Fibroblast of lung (primary cell): ENCODE measurements at places on chromosomes 16 and 17. TPM values are rescaled to one million over a fixed set of nuclear protein-coding genes. Genes with fewer than 3 reads are reported as not detected.
A peak's percentile ranks its signal among the peaks of the same experiment; 100 is the strongest.

PHF12 gene
- 9.0 and 14.2 TPM in 2 replicates for total RNA-seq

CSH2 gene
- not detected in 2 replicates for total RNA-seq

- DNase-seq, result peak; percentile 7
These were observed 241.4 kb upstream of the DYNLRB2 start for GRCh38 chr16:80299416-80299815.

DNA sequence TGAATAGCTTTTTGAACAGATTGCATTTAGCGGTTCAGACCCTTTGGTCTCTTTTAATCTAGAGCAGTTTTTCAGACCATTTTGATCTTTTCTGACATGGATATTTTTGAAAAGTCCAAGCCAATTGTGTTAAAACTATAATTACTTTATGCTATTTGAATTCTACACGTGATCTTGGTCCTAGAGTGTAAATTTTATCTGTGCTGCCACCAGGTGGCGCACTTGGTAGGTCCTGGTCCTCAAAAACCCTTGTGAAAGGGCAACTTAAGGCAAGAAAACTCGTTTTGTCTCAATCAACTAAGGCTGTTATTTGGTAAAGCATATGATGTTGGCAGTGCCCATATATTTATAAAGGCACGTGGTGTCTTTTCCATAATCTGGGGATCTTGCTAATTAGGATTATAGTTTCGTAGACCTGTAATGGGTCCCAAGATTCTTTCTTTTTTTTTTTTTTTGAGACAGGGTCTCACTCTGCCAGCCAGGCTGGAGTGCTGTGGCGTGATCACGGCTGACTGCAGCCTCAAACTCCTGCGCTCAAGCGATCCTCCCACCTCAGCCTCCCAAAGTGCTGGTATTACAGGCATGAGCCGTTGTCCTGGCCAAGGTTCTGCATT is 43.9 kb upstream of the TEX2 start:
- peak; percentile 83 for DNase-seq

- DNase-seq, result no peak
These were observed 31.8 kb upstream of the NSRP1 start for GRCh38 chr17:30084788-30085187.

DNA sequence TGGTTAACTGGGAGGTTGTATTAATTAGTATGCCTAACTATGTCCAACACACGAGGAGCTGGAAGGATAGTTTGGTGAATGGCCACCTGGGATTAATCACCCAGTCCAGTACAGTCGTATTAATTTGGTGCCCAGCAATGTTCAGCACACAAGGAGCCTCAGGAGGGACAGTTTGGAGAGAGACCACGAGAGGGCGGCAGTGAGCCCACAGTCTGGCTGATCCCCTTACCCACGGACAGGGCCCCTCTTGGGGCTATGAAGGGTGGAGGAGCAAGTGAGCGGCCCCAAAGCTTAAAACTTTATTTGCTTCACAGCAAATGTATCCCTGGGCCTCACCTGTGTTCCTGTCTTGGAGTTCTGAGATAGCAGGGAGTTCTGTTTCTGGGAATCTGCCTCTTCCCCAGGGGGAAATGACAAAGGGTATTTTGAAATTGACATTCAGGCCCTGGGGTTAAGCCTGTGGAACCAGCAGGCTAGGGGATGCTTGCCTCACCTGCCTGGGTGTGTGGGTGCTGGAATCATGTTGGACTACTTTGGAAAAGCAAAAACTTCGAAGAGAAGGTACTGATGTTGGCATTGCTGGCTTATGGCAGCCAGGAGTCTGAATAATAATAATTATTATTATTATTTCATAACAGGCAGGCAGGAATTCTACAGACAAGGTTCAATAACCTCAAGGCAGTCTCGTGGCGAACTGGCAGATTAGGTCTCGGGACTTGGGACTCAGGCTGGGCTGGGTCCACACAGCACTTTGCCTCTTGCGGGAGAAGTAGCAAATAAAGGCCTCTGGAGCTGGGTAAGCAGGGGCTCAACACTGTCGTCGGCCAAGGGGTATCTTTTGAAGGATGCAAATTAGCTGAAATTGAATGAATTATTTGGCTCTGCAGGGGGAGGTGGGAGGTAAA is 227.6 kb upstream of the ASIC2 start:
- peak; percentile 12 for DNase-seq

GRCh38 chr17:17744116-17744515 is 62.9 kb downstream of the RAI1 start:
- DNase-seq, result no peak

DNA sequence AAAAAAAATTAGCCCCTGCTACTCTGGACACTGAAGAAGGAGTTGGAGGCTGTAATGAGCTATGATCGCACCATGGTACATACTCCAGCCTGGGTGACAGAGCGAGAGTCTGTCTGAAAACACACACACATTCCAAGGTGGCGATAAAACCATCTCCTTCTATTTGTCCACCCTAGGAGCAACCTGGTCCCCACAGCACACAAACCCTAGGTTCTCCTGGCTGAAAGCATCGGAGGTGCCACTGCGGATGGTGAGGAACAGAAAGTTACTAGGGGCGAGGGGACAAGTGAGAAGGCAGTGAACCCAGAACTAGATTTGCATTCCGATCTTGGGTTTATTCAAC is 1.4 kb upstream of the ECI1 start:
- DNase-seq, result no peak

- DNase-seq, result peak; percentile 39
These were observed 3.5 kb downstream of the ZBTB4 start for GRCh38 chr17:7475764-7476422.

GRCh38 chr17:37358830-37359681 is 16.7 kb upstream of the C17orf78 start:
- DNase-seq, result peak; percentile 95

NPIPA5 gene
- 3.1 and 8.6 TPM in 2 replicates for total RNA-seq

GRCh38 chr16:75575958-75576357 is 9.8 kb downstream of the GABARAPL2 start:
- DNase-seq, result no peak

- no peak for DNase-seq
These were observed 41.7 kb upstream of the NF1 start for GRCh38 chr17:31053071-31053470.

GRCh38 chr17:58263773-58264172 is 17.0 kb downstream of the MPO start:
- DNase-seq, result no peak

LRRC75A gene
- 2.1 and 3.1 TPM in 2 replicates for total RNA-seq

DNA sequence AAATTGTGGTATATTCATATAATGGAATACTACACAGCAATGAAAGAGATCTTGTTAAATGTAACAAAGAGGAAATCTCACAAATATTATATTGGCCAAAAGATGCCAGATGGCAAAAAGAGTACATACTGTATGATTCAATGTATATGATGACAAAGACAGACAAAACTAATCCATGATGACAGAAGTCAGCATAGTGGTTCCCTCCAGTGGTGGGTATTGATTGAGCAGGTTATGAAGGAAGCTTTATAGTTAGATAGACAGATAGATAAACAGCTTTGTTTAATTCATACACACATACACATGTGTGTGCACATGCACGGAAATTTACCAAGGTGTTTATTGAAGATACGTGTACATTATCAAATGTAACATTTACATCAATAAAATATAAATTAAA is 74.4 kb upstream of the SMIM36 start:
- no peak for DNase-seq

DNA sequence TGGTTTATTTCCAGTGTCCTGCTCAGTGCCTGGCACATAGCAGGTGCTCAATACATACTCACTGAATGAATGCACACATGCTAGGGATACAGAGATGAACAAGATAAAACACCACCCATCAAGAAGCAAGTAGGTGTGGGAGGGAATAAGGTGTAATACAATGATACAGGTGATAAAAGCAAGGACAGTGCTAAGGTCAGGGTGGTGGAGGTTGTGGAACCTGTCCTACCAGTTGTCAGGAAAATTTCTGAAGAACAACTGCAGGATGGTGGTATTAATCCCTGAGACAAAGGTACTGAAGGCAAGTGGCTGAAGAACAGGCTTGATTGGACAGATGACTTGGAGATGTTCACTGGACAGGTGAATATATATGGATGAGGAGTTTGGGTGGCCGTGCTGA is 1.8 kb downstream of the KNOP1 start:
- no peak for DNase-seq

DNA sequence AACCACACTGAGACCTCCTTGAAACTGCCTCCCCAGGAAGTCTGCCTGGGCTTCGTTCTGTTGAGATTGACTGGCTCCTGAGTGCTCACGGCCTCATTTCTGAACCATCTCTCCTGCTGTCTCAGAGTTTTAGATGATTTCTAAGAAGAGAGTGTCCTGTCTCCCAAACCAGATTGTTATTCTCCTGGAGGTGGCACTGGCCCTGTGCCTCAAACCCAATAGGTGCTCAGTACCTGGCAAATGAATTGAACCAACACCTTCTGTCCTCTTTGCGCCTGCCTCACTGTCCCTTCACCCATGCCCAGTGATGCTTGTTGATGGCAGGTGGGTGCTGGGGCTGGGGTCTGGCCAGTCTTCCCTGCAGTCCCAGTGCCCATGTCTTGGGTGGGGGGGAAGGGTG is 36.3 kb upstream of the C1QL1 start:
- DNase-seq, result no peak

TNP2 gene
- not detected in 2 replicates for total RNA-seq

DNA sequence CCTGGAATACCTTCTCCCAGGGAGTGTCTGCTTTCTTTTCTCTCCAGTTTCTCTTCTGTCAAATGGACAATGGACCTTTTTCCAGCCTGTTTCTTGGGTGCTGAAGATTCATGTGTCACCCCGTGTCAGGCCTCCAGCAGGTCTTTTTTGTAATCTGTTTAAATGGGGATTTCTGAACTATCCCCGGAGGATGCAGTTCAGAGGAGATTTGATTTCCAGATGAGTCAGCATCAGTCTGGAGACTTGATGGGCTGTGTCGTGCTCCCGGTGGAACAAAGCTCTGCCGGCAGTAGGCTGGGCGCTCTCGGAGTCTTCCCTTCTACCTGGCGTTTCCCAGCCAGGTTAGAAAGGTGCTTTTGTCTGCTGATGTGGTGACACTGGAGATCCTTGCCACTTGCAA is 440.6 kb downstream of the HS3ST3B1 start:
- no peak for DNase-seq

IRF8 gene
- 0.26 TPM in 1 of 2 replicates, not detected in the other for total RNA-seq

GRCh38 chr16:62620275-62620674 is 584.0 kb upstream of the CDH8 start:
- DNase-seq, result no peak

DNA sequence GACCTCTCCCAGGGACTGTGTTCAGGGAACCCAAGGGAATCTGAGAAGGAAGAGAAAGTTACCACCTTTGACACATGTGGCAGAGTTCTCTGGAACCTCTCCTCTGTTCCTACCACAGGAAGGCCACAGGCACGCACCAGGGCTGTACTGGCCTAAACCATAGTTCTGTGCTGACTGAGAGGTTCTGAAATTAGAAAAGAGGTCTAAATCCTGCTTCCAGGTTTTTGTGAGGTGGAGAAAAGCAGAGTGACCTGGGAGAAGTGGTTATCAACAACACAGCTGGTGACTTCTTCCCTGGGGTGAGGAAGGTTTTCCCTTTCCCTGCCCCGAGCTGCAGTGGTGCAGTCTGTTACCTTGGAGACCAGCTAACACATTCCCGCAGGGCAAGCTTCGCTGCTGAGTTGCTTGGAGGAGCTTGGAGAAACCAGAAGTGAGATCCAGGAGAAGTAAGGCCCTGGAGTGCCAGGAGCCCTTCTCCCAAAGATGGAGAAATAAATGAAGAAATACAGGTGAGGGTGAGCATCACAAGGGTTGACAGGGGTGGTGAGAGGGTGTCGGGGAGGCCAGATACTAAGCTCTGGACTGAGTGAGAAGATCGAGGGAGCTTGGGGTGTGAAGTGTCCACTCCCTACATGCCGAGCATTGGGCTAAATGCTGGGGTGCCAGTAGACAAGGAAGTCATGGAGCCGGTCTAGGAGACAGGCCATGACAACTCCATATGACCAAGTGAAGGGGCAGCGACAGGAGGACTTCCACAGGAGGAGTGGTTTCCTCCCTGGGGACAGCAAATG is at the start of gene VWA3A:
VWA3A (plus strand) TSS at position 399 of the 791 bp plus-strand sequence; CDS start at position 496, 97 bp downstream.
- peak; percentile 51 for DNase-seq

GRCh38 chr17:36705874-36706731 is 104.7 kb downstream of the MRM1 start:
- peak; percentile 33 for DNase-seq

DNA sequence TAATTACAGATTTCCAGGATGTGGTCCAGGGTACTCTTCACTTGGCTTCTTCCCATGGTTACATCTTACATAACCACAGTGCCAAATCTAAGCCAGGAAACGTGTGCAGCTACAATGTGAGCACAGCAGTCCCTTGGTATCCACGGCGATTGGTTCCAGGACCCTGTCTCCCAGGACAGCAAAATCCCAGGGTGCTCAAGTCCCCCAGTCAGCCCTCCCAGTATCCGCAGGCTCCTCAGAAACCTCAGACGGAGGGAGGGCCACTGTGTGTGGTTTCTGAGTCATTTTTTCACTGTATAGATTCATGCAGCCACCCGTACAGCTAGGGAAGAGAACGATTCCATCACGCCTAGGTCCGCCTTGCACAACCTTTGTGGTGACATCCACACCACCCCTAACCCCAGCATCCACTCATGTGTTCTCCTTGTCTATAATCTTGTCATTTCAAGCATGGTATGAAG is 11.1 kb upstream of the ATP2C2 start:
- DNase-seq, result peak; percentile 73

CLEC10A gene
- total RNA-seq, result not detected in 2 replicates

DNA sequence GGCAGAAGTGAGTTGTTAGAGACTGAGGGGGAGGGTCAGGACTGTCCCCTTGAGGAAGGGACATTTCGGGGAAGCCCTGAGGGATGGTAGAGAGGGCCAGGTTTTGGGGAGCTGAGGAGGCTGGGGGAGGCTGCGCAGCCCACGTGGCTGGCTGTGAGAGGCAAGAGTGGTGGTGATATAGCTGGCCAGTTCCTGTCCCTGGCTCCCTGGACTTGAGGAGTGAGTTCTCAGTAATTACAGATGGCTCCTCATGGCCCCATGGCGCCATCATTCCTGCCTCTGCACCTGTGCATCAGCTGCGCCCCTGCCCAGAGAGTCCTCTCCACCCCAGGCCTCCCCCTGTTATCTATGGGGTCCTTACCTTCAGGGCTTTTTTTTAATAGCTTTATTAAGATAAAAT is 30.3 kb downstream of the MPRIP start:
- DNase-seq, result no peak

DNA sequence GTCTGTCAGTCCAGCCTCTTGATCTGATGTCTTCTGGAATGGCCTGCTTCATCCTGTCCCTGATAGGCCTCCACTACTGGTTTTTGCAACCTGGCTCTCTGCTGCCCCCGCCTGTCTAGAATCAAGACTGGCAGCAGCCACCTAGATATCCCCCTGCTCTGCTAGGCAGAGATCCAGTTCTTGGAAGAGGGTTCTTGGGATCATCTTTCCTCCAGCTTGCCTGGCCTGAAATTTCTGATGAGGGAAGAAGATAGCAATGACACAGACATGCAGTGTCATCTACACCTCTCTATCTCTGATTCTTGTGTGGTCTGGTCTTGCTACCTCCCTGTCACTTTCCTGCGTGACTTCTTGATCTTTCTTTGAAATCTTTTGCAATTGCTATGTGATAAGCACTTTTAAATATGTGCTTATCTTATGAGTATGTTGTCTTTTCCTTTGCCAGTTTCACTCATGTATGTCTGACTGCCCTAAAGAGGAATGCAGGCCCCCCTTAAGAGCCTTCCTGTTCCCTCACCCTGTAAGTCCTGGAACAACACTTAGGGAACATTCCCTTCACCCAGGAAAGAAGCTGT is 20.3 kb upstream of the NFATC3 start:
- peak; percentile 91 for DNase-seq

GRCh38 chr16:80816356-80816755 is 12.0 kb upstream of the CDYL2 start:
- no peak for DNase-seq

- DNase-seq, result no peak
These were observed 2.3 kb downstream of the LIMD2 start for GRCh38 chr17:63697341-63698286.
